Stimulated activated CD4-positive, alpha-beta T cell treated with anti-CD3 and anti-CD28 coated beads, TNF-alpha, amount 100 ng/mL, for 48 hours (primary cell): ENCODE measurements at places on chromosomes 2 and 18.

DNA sequence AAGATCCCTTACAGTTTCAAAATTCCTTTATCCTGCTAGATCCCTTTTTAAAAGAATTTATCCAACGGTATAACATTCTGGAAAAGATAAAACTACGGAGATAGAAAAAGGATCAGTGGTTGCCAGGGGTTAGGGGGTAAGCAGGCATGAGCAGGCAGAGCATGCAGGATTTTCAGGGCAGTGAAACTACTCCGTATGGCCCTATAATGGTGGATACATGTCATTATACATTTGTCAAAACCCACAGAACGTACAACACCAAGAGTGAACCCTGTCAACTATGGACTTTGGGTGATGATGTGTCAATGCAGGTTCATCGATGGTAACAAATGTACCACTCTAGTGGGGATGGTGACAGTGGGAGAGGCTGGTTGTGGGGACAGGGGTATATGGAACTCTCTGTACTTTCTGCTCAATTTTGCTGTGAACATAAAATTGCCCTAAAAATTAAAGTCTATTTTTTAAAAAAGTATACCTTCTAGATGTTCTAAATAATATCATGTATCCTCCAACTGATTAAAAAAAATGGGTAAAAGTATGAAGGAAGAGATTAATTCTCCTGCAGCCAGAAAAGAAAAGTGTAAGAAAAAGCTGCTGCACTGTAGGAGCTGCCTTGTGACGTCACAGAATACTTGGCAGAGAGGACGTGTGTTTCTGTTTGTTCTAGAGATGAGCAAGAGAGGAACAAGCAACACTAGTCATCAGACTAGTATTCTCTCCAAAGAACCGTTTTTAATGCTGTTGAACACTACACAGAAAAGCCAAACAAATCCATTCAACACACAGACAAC lies 23.6 kb downstream of the ANKRD44 start:
- DNase-seq: no peak

DNA sequence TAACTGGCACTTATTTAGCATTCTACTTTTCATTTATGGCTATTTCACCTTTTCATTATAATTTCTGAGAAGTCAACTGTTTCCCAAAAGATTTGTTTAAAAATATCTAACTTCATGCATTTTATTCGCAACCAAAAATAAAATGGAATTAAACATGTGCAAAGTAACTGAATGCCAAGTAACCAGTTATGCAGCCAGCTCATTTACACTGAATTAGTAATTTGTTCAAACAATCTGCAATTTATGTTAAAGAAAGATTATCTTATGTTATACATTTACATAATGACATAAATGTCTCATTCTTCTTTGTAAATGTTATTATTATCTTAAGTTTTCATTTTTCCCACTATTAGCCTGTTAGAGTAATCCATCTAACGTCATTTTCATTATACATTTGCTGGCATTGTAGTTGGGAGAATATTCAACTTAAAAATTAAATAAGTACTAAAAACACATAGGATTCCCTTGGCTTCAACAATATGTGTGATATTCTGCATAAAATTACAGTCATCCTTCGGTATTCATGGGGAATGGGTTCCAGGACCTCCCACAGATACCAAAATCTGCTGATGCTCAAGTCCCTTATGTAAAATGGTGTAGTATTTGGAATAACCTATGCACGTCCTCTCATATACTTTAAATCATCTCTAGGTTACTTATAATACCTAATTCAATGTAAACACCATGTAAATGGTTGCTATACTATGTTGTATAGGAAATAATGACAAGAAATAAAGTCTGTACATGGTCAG lies 43.7 kb upstream of the STAM2 start:
- DNase-seq: no peak

GRCh38 chr2:82428251-82428650 lies 2030.8 kb downstream of the SUCLG1 start:
- no peak for DNase-seq

- no peak for DNase-seq
Observed at GRCh38 chr18:36724591-36725001, 104.2 kb downstream of the TPGS2 start.

DNA sequence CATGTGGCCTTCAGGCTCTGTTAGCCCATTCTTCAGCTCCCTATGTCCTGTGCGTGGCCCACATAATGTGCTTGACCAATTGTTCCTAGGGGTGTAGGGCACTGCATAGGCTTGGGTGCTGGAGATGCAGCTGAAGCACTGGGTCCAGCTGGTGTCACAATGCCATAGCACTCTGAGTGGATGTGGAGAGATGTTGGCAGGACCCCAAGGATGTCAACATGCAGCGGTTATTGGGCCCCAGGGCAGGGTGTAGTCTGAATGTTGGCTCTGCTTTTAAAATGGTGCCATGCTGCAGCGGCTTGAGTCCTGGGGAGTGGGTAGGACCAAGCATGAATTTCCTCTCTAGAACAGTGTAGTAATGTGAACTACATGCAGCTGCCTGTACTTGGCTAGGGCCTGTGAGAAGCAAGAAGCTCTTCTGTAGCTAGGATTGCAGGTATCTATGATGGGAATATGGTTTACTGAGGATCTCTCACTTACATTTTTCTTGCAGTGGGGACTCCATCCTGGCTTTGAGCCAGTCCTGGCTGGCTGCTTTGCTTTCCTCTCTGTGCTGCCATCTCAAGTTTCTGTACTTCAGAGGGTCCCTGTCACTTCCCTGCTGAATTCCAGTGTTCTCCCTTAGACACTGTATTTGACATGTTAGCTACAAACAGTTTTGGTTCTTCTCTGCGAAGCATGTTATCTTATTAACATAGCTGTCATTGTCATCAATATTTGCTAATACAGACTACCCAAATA lies 148.4 kb downstream of the CSRNP3 start:
- DNase-seq: no peak

DNA sequence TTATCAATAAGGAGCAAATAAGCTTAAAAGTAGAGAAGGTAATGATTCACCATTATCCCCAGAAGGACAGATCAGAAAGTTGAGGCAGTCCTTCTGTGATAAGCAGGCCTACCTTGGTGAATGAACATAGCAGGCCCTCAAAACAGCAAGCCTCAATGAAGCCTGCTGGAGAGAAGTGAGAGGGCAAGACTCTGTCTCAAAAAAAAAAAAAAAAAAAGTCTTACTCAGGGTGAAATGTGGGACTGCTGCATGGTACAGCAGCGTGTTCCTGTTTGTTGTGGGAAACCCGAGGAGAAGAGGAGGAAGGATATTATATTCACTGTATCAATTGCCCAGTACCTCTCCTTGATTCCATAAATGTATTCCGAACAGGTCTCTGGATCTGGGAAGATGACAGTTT lies 8.7 kb upstream of the HAT1 start:
- no peak for DNase-seq
